ENCODE measurements at places on chromosomes 5 and 9.

- no peak for DNase-seq
Observed at GRCh38 chr9:87431837-87432236, 65.8 kb upstream of the DAPK1 start.

DNA sequence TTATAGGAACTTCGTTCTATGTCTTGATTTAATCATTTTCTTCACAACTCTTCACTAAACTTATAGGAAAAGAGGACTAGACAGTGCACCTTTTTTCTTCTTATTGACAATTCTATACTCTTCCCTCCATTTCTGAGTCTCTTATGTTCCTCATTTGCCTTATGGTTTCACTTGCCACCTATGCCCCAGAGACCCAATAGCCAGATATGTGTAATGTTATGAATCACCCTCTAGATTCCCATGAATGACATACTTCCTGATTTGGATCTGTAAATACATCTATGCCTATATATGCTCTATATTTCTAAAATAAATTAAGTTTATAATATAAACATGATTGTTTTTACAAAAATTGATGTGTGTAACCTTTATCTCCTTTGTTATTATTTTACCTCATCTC lies 514.1 kb upstream of the MEF2C start:
- DNase-seq, result no peak

- DNase-seq, result no peak
Observed at GRCh38 chr9:99162759-99163364, 57.9 kb downstream of the TGFBR1 start.

DNA sequence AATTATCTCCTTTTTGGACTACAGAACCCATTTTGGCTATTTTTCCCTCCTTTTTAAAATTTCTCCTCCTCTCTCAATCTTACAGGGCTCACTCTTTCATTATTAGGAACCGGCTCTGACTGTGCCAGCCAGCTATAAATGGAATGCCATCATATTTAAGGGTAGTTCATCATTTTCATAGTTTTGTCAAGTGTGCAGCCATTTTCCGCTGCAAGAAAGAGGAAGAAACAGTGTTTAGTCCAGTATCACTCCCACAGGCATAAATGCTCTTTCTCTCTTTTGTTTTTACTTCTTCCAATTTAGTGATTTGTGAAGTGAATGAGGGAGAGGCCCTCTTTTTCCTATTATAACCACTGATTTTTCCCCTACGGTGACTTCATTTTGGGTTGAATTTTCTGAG lies 290.0 kb downstream of the NR3C1 start:
- no peak for DNase-seq

DNA sequence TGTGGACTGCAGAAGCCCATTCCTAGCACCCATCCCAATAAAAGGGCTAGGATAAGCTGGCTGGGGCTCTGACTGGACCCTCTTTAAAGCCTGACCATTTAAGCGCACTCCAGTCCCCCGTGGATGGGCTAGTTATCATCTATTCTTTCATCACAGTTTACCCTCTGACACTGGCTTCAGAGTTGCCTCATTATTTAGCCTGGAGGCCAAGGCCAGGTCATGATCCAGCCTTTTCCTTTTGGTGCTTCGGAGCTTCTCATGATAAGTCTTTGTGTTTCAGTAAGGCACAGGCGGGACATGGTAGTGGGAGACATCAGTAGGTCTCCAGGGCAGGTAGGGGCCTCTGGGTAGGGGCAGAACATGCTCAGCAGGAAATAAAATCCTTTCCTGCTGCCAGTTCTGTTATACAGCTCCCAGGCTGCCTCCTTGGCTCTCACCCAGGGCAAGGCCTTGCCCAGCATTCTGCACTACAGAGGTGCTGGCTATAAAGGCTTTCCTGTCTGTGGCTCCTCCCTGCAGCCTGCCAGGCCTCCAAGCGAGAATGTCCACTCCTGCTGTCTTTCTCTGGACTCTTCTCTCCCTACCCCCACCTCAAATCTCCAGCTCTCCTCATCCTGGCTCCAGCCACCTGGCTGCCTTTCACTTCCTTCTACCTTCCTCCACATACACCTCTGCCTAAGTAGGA lies 128.8 kb downstream of the FSTL4 start:
- no peak for DNase-seq

- DNase-seq, result no peak
Observed at GRCh38 chr9:78188594-78188993, 47.3 kb upstream of the CEP78 start.

GRCh38 chr5:33299621-33300208 lies 141.1 kb upstream of the TARS1 start:
- DNase-seq, result no peak

- DNase-seq, result no peak
Observed at GRCh38 chr5:5250758-5251157, 110.6 kb downstream of the ADAMTS16 start.

GRCh38 chr9:94805585-94805984 lies 79.1 kb downstream of the AOPEP start:
- no peak for DNase-seq

- no peak for DNase-seq
Observed at GRCh38 chr5:145465474-145466263, 369.5 kb downstream of the PRELID2 start.

DNA sequence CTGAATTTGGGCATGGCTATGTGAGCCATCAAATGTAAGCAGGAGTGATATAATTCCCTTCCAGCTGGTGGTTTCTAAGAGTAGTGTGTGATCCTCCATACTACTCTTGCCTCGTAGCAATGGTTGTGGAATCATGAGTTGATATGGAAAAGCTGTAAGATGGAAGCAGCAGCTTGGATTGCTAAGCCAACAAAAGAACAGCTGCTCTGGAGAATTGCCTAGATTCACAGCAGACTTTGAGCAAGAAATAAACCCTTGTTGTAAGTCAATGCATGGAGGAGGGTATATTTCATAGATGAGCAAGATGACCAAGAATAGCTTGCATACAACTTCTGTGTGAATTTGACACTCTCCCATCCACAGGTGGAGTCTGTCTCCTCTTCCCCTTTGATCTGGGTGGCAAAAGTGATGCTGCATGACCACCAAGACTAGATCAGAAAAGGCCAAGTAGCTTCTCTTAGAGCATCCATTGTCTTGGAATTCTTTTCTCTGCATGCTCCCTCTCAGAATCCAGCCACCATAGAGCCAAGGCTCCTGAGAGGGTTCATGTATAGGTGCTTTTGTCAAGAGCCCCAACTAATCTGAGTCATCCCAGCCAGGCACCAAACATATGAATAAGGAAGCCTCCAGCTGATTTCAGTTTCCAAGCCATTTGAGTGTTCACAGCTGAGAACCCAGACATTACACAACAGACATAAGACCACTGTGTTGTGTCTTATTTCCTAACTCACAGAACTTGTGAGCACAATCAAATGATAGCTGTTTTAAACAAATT lies 79.0 kb downstream of the PRLR start:
- DNase-seq, result no peak

GRCh38 chr9:114003351-114003750 lies 74.7 kb downstream of the AMBP start:
- no peak for DNase-seq

- no peak for DNase-seq
Observed at GRCh38 chr5:36177715-36178523, 26.0 kb downstream of the SKP2 start.

DNA sequence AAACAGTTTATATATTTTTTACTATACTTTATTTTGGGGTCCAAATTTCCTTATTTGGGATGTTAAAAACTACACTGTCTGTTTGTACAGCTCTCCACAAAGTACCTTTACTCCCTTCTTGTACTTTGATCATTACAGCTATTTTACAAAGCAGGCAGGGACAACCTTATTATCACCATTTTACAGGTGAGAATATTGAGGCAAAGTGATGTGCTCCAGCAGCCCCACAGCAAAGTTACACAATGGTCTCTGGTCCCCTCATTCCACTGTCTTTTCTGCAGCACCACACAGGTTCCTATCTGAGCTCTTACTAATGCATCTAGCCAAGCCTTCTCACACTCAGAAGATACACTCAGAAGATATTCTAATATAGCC lies 457.3 kb downstream of the RASEF start:
- no peak for DNase-seq

DNA sequence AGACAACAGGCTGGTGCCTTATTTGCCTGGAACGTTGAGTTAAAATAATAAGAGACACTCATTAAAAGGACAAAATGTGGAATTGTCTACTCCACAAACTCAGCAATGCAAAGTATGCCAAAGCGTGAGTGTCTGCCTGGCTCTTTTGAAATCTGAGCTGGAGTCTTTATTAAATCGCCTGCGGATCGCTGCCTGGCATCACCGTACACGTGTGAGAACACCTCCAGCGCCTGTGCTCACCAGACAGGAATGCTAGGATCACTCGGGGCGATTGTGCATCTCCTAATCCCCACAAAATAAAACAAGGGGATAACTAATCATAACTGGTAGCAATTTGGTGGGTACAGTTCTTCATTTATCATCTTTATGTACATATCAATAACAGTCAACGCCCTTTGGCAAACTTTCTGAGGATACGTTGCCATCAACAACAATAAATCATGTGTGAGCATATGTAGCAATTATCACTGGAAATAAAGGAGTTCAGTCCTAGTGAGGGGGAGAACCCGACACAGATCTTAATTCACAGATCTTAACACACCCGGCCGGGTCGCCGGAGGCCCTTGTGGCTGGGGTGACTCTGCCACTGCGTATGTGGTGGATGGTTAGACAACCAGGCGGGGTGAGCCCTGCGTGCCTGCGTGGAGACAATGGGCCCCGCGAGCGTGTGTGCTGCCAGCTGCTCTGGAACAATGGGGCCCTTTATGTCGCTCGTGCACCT lies 284.9 kb upstream of the IRX1 start:
- DNase-seq, result no peak

DNA sequence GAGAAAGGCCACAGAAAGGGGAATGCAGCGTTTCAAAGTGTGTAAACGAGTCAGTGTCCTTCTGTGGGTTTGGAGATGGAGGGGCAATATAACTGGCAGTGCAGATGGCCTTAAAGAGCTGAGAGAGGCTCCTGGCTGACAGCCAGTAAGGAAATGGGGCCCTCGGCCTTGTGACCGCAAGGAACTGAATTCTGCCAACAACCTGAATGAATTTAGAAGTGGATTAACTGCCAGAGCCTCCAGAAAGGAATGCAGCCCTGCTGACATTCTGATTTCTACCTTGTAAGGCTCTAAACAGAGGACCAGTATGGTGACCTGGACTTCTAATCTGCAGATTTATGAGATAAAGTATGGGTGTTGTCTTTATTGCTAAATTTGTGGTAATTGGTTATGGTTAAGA lies 17.5 kb upstream of the NREP start:
- no peak for DNase-seq

GRCh38 chr5:96920744-96921355 lies 15.0 kb upstream of the LNPEP start:
- DNase-seq, result no peak

DNA sequence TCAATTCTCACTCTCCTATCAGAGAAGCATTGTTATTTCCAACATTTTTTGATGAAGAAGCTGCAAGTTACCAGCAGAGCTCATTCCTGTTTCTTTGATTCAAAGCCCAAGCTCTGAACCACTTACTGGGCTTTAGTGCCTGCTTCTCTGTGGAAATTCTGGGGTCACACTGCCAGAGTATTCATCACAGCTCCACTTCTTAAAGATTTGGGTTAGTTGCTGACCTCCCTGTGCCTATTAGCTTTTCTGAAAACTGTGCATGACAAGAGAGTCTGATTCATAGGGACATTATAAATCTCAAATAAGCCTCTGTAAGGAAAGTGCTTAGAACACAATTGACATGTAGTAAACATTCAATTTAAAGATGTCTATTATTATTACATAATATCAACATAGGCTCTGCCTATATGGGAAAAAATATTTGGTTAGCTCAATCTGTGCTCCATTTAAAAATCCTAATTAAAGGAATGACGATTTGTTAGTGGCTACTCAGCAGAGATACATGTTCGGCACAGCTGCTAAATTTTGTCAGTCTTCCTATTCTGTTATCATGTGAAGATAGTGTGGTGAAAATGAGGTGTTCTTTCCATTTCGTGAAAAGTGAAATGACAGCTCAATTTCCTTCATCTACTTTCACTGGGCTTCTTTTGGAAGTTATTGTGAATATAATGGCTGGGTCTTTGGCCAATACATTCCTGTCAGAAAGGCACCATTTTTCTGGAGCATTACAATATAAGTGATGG lies 293.0 kb downstream of the KCTD16 start:
- DNase-seq, result no peak

DNA sequence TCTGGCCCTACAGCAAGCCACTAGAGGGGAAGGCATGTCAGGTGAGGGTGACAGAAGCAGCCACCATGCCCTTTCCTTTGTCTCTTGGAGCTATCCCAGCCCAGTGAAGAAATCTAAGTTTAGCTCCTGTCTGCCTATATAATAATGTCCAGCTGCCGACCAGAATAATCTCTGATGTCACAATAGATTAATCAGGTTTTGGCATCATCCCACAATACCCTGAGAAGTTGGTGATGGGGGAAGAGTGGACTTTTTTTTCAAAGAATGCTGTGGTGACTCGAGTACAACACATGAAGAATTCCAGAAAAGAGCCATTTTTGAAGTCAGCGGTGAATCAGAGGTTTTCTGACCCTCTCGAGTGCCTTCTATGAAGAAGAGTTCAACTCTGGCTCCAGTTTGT lies 1.7 kb upstream of the TSLP start:
- DNase-seq, result no peak

GRCh38 chr9:1869843-1870242 lies 145.3 kb upstream of the SMARCA2 start:
- DNase-seq, result no peak

- no peak for DNase-seq
Observed at GRCh38 chr5:128426090-128426534, 111.9 kb downstream of the FBN2 start.

DNA sequence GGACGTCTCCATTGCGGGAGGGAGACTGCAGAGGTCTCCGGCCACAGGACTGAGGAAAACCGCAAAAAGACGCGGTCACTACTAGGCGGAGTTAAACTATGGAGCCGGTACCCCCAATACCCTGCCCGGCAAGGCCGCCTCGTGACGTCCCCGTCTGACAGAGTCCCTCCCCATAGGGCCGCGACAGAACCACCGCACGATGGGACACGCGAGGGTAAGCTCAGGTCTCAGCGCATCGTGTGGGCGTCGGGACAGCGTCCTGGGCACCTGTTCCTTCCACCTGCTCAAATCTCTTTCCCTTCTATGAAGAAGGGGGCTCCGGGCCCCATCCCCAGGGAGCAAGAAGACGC lies 35.2 kb upstream of the GLDC start:
- peak; percentile 67 for DNase-seq

GRCh38 chr9:2151171-2151570 lies 136.0 kb downstream of the SMARCA2 start:
- no peak for DNase-seq

DNA sequence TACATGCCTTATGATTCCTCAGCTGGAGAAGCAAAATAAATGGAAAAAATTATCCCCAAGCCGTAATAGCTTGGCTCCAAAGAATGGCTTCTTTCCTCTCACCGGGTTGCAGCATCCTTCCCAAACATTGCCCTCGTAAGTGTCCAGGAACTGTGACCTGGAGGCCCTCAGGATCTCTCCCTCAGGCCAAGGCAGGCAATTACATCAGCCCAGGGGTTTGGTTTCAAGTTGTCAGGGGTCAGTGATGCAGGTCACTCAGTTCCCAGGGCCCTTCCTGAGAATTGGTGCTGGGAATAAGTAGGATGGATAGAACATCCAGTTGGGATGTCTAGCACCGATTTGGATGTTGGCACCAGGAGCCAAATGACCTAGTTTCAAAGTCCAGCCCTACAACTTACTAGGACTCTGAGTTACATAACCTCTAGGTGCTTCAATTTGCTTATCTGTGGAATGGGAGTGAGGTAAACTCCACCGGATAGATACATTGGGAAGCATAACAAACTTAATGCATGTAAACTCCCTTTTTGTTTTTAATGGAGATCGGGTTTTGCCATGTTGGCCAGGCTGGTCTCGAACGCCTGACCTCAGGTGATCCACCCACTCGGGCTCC lies 133.5 kb upstream of the DAP start:
- DNase-seq, result no peak

- DNase-seq, result no peak
Observed at GRCh38 chr5:179534431-179534830, 15.9 kb upstream of the RUFY1 start.
